ENCODE measurements at places on chromosomes 6 and 20.

- DNase-seq: no peak
Measured at GRCh38 chr6:34772940-34773339, 15.6 kb downstream of the SNRPC start.

DNA sequence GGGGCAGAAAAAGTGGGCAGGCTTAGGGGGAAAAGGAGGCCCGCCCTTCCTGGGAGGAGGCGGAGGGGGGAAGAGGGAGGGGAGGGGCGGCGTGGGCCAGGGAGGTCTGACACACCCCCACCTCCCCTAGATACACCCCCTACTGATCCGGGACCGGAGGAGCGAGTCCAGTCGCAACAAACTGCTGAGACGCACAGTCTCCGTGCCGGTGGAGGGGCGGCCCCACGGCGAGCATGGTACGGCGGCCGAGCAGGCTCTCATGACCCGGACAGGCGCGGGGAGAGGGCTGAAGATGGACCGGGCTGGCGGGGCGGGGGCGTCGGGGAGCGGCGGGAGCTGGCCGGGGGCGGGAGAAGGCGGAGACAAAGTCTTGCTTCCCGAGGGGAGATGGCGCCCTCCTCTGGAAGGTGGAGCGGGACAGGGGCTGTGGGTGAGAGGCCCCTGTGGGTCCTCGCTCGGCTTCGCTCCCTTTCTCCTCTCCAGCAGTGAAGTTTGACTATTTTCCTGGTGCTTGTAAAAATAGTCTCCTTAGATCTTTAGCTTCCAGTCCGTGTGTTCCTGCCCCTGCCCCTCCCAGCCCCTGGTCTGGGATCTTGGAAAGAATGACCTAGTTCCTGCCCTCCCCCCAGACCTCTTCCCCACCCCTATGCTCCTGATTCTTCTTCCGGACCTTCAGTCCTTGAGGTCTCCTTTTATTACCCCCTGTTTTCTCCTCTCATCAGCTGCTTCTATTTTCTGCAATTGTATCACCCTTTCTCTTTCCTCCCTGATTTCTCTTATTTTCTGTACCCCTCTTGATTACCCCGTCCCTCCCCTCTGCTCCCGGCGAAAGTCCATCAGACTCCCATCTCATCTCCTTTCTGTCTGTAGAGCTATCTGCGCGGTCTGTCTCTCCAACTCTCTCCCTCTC lies 6.1 kb downstream of the SYNGAP1 start:
- DNase-seq: peak; percentile 80

GRCh38 chr20:31704225-31705119 lies 18.2 kb downstream of the BCL2L1 start:
- peak; percentile 96 for DNase-seq

- DNase-seq: no peak
Measured at GRCh38 chr20:5504061-5504739, 187.4 kb upstream of the PROKR2 start.

DNA sequence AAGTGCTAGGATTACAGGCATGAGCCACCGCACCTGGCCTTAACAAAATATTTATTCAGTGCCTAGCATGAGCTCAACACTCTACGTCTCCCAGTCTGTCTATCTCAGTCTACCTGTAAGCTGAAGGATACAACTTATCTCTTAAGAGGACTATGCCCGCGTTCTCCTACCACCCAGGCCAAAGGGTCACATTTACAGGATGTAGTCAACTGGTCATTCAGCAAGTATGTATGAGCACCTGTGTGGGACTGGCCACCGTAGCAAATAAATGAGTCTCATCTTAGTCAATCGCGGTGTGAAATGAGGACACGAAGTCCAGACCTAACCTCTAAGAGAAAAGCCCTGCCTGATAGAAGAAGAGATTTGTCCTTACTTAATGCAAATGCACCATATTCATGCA lies 49.9 kb downstream of the MUC22 start:
- no peak for DNase-seq

GRCh38 chr6:70724524-70724923 lies 56.8 kb downstream of the SMAP1 start:
- no peak for DNase-seq

DNA sequence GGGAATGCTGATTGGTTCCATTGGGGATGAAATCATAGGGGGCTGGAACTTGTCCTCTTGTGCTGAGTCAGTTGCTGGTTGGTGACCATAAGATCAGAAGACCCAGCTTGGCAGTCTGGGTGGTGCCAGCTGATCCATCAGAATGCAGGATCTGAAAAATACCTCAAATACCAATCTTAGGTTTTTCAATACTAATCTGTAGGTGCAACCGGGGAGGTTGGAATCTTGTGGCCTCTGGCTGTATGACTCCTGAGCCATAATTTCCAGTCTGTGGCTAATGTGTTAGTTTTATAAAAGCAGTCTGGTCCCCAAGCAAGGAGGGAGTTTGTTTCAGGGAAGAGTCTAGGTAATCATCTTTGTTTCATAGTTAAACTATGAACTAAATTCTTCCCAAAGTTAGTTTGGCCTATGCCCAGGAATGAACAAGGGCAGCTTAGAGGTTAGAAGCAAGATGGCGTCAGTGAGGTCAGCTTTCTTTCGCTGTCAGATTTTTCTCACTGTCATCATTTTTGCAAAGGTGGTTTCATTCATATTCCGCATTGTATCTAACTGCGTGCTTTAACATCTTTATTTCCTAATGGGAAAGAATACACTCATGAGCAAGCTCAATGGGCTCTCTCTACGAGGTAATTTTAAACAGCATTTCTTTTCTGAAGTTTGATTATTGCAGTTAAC lies 2.0 kb downstream of the ARMH2 start:
- DNase-seq: no peak

- no peak for DNase-seq
Measured at GRCh38 chr6:14786008-14786407, 459.9 kb upstream of the JARID2 start.

GRCh38 chr6:143039548-143039947 lies 21.1 kb upstream of the AIG1 start:
- DNase-seq: no peak

- DNase-seq: no peak
Measured at GRCh38 chr20:24131281-24131680, 142.7 kb upstream of the GGTLC1 start.

- no peak for DNase-seq
Measured at GRCh38 chr6:16274885-16275589, 36.6 kb downstream of the GMPR start.

- no peak for DNase-seq
Measured at GRCh38 chr6:84645563-84646266, 118.7 kb downstream of the TBX18 start.

- no peak for DNase-seq
Measured at GRCh38 chr6:157150076-157150475, 173.2 kb downstream of the TMEM242 start.

DNA sequence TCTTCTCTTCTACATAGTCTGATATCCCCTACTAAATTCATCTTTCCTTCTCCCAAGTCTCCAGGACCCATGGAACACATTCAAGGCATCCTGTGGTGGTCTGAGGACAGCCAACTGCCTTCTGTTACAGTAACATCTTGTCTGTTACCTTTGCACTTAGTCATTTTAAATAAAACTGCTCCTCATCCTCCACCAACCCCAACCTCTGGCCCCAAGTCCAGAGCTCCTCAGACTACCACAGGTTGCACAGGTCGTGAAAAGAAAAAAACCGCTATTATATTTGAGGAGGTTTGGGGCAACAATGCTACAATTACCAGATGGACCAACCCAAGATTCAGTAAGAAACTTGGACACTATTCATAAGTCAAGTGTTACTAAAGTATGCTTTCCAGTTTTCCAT lies 49.9 kb downstream of the MAN1A1 start:
- no peak for DNase-seq

GRCh38 chr6:37713529-37714119 lies 15.9 kb upstream of the MDGA1 start:
- DNase-seq: no peak

- no peak for DNase-seq
Measured at GRCh38 chr20:24477831-24478547, 8.6 kb downstream of the SYNDIG1 start.

- no peak for DNase-seq
Measured at GRCh38 chr6:106540907-106541306, 88.4 kb downstream of the RTN4IP1 start.

GRCh38 chr6:20673458-20673857 lies 139.2 kb downstream of the CDKAL1 start:
- DNase-seq: no peak

DNA sequence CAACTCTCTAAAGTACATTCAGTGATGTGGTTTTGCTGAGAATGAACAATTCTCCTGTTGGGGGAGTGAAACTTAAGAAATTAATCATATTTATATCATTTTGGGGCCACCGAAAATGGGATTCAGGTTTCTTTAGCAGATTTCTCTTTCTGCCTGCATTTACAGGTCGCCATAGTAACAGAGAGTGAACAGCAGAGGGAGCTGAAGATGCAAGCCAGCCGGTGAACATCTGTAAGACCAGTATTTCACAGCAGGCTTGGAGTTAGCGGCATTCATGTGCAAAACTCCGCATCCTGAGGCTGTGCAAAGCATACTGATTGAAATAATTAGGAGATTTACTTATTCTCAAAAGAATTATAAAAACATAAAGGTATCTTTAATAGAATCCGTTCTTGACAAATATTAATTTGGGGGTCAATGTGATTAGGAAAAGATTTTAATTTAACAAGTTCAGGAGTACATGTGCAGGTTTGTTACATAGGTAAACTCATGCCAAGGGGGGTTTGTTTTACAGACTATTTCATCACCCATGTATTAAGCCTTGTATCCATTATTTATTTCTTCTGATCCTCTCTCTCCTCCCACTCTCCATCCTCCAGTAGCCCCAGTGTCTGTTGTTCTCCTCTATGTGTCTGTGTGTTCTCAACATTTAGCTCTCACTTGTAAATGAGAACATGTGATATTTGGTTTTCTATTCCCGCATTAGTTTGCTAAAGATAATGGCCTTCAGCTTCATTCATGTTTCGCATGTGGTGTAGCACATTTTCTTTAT lies 17.8 kb upstream of the HSF2 start:
- peak; percentile 59 for DNase-seq

DNA sequence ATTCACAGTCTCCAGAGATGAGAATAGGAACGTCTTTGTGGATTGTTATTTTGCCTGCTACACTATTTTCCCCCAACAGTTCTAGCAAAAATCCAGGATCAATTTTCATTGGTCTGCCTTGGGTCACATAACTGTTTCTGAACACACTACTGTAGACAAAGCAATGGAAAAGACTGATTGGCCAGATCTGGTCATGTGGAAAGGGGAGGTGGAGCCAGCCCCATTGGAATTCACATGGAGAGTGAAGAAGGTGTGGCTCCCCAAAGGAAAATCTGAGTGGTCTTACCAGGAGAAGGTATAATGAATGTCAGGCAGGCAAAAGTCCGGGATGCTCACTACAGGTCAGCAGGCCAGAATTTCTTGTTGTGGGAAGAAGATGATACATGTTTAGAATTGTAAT lies 9.5 kb upstream of the TP53RK start:
- no peak for DNase-seq

- DNase-seq: peak; percentile 67
Measured at GRCh38 chr6:44489910-44490604, 102.6 kb downstream of the CDC5L start.

DNA sequence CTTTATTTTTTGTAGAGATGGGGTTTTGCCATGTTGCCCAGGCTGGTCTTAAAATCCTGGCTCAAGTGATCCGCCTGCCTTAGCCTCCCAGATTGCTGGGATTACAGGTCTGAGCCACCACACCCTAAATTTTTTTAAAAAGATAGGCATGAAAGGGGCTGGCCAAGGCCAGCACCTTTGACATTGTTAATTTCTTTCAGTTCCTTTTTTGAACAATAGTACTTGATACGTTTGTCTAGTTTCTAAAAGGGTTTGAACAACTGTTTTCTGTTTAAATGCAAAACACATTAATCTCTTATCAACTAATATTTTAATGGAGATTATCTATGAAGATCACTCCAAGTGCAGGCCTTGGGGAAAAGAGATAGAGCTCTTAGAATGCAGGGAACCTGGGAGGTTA lies 37.6 kb upstream of the PTPRK start:
- no peak for DNase-seq

DNA sequence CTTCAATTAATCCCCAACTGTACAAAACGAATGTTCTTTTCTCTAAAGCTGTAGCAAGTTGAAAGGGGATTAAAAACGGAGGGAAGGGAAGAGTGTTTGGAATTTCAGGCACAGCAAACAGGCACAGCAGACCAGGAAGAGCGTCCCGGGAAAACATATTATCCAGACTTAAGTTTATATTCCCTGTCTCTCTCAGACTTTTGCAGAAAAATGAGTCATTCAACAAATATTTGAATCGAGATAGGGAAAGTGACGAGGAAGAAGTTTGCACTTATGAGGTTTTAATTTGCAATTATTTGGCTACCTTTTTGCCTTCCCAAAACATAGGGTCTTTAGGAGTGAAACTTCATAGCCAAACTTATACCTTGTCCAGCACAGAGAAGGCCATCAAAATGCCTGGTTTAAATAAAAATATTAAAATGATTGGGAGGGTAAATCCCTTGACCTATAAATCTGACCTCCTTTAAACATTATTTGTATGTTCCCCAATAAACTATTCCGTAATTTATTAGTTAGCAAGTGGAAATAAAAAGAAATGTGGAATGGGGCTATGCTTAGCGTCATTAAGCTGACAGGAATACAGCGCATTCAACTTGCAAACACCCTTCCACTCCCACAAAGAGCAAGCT lies 16.0 kb downstream of the HFE start:
- peak; percentile 64 for DNase-seq

DNA sequence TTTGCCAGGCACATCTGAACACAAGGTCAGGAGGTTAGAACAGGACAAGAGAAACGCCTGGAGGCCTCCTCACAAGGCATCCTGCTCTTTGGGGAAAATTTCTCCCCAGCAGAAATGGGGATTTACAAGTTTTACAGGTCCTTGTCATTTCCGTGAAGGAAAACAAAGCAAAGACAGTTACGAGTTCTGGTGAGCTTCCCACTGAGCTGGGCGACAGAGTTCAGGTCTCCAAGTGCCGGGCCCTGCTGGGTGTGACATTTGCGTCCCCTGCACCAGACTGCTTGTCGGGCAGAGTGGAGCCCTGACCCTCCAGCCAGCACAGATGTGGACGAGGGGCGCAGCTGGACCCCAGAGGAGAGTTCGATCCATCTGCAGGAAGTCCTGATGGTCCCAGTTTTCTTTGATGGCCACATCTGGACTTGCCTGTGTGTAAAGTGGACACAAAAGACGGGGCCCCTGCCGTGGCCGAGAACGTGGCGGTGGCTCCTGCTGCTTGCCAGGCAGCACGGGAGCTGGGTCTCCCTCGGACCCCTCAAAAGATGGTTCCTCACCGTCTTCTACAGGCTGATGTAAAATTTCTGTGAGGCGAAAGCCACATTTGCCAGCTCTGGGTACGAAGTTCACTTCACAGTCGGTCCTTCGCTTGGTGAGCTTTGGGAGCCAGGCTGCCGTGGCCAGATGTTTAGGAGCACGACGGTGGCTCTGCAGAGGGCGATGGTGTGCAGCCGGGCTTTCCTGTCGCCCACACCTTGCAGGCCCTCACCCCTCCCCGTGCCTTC lies 5.2 kb upstream of the ADRM1 start:
- DNase-seq: no peak

- DNase-seq: no peak
Measured at GRCh38 chr6:108868647-108869046, 20.4 kb downstream of the ARMC2 start.

- DNase-seq: no peak
Measured at GRCh38 chr6:77910826-77911225, 258.0 kb downstream of the MEI4 start.
